ENCODE measurements at places on chromosomes 2 and 18.

- DNase-seq, result no peak
Observed at GRCh38 chr2:24307961-24308360, 52.4 kb downstream of the ITSN2 start.

GRCh38 chr2:133843551-133843950 lies 275.3 kb upstream of the NCKAP5 start:
- DNase-seq, result peak; percentile 33

DNA sequence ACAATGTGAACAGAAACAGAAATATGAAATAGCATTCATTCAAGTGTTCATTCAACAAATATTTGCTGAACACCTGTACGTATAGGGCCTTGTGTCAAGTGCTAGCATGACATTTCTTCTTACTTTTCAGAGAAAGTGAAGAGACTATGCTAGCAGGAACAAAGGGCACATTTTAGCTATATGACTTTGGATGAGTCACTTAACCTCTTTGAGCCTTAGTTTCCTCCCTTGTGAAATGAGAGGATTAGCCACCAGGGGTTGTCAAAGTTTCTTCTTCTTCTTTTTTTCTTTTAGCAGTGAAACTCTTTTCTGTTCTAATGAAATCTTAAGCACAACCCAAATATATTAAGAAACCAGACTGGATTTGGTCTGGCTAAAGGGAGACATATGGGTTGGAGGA lies 53.1 kb downstream of the FIGN start:
- DNase-seq, result peak; percentile 66

GRCh38 chr2:224395620-224396390 lies 6.1 kb downstream of the FAM124B start:
- no peak for DNase-seq

GRCh38 chr2:232479341-232480200 lies 8.1 kb downstream of the ECEL1 start:
- no peak for DNase-seq
